ENCODE measurements at places on chromosomes 11 and 22.

GRCh38 chr11:69220561-69221051, 64.9 kb downstream of the SMIM38 start:
- DNase-seq, result no peak

DNA sequence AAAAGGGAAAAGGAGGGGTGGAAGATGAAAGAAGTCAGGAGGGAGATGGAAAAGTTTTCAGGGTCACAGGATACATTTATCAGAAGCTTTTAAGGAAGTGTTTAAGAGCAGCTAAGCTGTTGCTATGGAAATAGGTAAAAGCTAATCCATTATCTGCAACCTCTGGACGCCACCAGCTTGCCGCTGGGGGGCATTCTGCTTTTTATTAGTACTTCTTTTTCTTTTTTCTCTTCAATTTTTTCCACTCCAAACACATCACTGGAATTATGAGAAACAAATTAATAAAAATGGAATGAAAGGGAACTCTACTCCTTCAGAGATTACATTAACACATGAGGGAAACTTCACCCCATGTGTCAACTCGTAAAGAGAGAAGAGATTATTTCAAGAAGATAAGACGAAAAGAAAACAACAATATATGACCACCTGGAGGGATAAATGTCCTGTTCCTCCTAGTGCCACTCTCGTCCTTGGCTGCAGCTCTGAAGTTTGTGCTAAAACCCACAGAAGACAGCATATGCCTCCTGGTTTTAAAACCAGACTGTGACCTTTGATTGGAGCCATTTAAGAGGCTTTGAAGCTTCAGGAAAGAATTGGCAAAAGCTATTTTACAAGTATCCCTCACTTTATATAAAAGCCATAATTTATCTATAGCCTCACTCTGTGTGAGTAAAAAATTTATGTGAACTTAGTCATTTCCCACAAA, 972.8 kb downstream of the OPCML start:
- DNase-seq, result no peak

GRCh38 chr11:44680982-44681597, 45.7 kb upstream of the TSPAN18 start:
- no peak for DNase-seq

GRCh38 chr11:109745996-109746625, 324.1 kb downstream of the C11orf87 start:
- no peak for DNase-seq

- no peak for DNase-seq
Measured at GRCh38 chr11:17421781-17422180, 33.3 kb upstream of the KCNJ11 start.
